Right kidney (tissue), 9 donors: ENCODE measurements at places on chromosomes 7 and 10.

GRCh38 chr10:25699631-25700030 lies 234.4 kb upstream of the MYO3A start:
- no peak for DNase-seq

DNA sequence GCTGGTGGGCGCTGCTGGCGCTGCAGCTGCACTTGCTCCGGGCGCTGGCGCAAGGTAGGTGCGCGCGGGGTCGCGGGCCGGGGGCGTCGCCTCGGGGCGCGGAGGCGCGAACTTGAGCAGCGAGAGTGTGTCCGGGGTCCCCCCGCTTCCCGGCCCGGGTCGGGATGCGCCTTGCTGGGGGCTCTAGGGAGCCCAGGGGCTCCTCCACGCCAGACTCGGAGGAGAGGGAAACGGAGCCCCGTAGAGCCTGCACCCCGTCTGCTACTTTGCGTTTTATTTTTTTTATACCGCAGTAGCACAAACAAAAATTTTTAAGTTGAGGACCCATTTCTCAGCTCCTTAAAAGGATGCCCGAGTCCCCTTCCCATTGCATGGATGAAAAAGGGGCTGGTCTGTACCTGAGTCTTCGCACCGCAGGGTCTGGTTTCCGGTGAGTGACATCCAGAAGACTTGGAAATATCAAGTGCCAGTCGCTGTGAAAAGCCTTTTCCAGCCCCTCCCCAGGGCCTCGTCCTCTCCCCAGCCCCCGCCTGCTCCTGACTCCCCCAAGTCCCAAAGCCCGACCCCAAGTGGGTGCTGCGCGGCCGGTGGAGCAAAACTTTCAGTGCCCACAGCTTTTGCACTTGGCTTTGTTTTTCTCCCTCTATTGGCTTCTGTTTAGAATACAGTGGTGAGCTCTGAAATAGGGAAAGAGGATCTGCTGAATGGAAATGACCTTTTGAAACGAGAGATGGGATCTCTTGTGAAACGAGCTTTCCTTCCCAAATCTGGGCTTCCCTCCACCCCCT lies 973 bp downstream of the SDK1 start:
- DNase-seq = peak; percentile 54

DNA sequence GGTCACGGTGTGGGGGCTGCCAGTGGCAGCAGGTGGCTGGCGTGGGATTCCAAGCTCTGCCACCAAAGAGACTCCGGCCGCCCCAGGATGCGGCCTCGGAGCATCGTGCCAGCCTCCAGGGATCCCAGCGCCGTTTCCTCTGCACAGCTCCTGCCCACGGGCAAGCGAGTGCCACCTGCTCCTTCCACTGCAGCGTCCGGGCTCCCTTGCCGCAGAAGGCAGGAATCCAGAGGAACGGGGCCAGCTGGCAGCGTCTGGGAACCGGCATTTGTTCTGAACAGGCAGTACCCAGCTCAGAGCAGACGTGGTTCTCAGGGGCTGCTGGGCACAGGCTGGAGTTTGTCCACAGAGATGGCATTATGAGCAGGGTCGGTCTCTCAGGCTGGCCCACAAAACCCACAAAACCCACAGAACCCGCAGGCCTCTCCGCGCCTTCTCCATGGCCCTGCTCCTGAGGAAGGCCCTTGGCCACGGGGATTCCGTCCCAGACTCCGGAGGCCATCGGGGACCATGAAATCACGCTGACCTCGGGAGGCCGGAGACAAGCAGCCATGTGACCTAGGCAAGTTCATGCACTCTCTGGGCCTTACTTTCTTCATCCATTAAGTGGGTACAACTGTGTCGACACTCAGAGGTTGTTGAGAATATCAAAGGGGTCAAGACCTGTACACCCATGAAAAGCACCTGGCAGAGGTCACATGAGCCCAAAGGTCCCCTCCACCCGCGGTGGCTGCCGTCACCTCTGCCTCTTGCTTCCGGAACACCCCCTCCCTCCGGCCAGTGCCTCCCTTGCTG lies 72.1 kb upstream of the TNRC18 start:
- no peak for DNase-seq

- no peak for DNase-seq
These were observed 127.8 kb upstream of the HABP2 start for GRCh38 chr10:113425008-113425407.

DNA sequence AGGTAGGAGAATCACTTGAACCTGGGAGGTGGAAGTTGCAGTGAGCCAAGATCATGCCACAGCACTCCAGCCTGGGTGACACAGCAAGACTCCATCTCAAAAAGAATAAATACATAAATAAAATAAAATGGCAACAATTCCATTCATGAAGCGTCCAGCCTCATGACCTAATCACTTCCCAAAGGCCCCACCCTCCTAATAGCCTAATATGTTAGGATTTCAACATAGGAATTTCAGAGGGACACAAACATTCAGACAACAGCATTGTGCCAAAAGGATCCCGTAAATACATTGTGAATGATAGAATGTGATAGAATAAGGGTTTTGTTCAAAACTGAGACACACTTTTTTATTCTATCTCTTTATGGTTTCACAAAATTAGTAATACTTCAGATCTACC lies 90.3 kb downstream of the FAM107B start:
- DNase-seq = no peak

DNA sequence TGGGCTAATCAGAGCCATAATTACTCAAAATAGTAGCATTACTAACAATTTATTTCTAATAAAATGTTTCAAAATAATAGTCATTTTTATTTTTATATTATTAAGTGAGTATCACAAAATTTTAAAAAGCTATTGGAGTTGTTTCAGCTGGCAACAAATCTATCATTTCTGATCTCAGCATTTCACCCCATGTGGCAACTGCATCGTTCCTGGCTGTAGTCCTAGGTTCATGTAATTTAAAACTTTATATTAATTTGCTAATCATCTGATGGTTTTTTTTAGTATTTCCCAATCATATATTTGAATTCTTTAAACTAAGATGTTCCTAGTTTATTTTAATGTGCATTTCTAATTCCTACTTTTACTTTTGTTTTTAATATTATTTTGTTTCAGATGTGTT lies 293.0 kb upstream of the AKR1E2 start:
- no peak for DNase-seq

DNA sequence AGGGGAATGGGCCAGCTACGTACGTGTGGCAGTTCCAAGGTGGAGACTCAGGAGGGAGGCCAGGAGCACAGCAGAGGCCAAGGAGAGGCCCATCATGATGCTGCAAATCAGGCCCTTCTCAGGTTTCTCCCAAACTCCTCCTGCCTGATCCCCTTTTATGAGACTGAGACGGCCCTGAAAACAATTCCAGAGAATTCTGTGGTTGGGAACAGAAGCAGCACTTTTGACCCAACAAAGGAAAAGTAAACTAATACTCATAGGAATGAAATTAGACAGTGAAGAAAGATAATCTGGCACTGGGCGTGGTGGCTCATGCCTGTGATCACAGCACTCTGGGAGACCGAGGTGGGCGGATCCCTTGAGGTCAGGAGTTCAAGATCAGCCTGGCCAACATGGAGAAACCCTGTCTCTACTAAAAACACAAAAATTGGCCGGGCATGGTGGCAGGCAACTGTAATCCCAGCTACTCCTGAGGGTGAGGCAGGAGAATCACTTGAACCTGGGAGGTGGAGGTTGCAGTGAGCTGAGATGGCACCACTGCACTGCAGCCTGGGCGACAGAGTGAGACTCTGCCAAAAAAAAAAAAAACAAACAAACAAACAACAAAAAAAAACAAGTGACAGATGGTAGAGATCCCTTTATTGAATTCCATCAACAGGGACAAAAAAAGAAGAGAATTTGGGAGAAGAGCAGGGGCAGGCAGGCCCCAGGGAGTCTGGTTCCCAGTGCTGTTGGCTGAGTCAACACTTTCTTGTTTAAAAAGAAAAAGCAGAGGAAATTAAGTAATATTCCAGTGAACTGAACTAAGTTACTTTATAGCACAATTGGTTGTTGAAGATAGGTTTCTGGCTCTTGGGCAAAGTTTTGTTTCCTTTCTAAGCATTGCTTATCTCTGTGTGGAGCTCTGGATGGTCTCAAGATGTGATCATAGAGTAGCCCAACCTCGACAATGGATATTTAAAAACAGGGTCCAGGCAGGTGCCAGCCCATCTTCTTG lies at the start of gene CCL26:
CCL26 (minus strand) TSS at position 131 of the 997 bp plus-strand sequence; CDS start at position 96, 35 bp downstream.
- DNase-seq = no peak

DNA sequence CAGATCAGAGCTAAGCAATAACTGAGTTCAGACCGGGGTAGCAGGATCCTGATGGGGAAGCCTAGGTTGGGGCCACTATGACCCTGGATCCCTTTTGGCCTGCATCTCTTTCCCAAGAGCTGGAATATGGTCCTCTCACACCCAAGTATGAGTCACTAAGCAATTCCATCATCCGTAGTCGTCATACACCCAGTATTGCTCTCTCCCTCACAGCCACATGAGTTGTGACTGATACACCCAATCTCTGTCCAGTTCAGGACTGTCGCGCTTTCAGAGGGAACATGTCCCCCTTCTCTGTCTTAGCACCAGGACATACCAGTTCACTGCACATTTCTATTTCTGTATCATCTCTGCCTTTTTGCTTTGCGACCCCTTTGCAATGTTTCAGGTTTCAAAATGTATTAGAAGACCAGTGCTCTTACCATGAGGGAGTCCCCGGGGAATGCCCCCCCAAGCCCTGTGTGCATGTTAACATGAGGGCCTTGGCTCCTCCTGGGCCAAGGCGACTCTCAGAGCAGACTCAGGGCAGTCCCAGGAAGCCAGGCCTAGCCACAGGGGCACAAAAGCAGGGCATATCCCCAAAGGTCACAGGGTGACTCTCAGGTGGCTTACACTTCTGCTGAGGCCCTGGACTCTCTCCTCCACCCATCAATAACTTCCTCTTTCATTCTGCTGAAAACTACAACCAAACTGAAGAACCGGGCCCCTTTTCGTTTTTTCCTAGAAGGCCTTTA lies 75.3 kb upstream of the SAMD8 start:
- no peak for DNase-seq

- DNase-seq = no peak
These were observed 1140.9 kb downstream of the GATA3 start for GRCh38 chr10:9195385-9195784.

GRCh38 chr10:112330162-112330561 lies 43.8 kb upstream of the ACSL5 start:
- DNase-seq = no peak

- DNase-seq = no peak
These were observed 82.7 kb downstream of the FAM204A start for GRCh38 chr10:118259288-118259906.

DNA sequence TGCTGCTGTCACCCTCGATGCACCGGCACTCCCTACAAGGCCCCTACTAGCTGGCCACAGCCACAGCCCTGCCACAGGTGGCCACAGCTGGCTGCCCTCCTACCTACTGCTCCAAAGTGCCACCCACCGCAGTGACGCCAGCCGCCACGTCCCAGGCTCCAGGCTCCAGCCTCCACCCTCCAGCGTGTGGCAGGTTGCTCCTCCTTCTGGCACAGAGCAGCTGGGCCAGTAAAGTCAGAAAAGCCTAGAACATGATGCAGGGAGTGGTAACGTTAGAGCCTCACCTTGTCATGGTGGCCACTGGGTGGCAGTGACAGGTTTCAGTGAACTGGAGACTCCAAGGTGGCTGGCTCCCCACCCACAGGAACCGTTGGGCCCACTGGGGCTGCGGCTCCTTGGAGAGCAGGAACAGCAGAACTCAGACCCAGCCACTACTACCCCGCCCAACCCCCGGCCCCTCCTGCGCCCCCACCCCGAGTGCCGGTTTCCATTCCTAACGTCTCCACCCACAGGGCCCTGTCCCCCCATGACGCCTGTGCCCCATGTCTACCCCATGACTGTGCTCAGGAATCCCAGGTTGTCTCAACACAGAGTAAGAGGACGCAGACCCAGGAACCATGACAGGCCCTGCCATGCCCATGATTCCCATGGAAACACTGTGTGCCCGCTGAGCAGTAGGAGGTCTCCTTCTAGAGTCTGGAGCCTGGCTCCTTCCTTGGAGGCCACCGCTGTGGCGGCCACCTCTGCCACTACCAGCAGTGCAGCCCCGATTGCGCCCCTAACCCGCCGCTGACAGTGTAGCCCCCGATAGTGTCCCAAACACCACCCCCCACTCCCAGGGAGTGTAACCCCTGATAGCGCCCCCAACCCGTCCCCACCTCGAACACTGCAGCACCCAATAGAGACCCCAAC lies 52.3 kb upstream of the ZNF33B start:
- DNase-seq = no peak
